Small intestine (tissue), 16 donors: ENCODE measurements at places on chromosomes 1 and 21. TPM values are rescaled to one million over a fixed set of nuclear protein-coding genes. Genes with fewer than 3 reads are reported as not detected.
A peak's percentile ranks its signal among the peaks of the same experiment; 100 is the strongest.

DNA sequence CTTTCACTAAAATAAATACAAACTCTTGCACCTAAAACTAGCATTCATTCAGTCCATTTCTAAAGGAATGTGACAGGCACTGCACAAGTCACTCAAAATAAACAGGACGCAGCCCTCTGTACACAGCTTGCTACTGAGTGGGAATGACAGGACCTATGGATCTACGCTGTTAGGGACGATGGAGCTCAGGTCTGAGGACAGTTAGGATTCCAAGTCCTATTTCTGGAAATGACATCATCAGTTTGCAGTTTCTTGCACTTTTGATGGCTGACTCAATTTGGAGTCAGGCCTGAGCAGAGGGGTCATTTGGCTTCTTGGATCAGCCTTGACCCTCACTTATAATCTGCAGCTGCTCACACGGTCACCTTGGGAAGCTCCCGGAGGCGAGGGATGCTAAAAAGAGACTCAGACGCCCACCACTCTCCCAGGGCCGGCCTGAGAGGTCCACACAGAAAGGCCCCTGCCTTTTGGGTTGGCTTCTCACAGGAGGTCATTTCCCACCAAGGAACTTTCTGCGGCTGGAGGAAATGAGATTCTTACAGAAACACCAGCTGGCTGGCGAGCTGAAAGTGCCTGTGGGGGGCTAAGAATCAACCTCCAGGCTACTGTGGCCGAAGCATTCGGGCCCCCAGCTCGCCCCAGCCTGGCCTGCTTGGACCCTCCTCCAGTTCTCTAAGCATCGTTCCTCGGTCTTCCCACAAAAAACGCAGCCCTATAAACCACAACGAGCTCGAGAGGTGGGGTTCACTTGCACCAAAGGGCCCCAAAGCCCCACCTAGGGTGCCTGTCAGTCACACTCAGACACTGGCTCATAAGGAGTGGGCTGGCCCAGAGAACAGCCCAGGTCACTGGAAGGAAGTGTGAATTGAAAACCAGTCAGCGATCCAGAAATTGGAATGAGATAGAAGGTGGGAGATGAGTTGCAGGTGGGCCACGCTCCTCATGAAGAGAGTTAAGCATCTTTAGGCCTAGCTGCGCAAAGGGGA is 8.9 kb upstream of the PDE9A start:
- no peak for DNase-seq

GRCh38 chr1:61742620-61743430 is 545 bp downstream of the PATJ start:
- DNase-seq: peak; percentile 71

GRCh38 chr1:41414296-41414695 is 53.1 kb downstream of the FOXO6 start:
- no peak for DNase-seq

GRCh38 chr1:238772322-238772721 is 614.0 kb upstream of the CHRM3 start:
- DNase-seq: no peak

DNA sequence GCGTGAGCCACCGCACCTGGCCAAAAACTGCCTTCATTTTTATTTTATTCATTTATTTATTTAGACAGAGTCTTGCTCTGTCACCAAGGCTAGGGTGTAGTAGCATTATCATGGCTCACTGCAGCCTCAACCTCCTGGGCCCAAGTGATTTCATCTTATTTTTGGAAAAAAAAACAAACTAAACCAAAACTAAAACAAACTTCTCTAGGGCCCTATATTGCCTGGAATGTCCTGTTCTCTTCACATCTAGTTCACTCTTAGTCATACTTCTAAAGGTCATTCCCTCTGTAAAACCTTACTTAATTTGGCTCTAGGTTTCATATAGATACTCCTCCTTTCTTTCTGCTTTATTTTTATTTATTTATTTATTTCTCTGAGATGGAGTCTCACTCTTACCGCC is 15.6 kb downstream of the RPS27 start:
- DNase-seq: no peak

DNA sequence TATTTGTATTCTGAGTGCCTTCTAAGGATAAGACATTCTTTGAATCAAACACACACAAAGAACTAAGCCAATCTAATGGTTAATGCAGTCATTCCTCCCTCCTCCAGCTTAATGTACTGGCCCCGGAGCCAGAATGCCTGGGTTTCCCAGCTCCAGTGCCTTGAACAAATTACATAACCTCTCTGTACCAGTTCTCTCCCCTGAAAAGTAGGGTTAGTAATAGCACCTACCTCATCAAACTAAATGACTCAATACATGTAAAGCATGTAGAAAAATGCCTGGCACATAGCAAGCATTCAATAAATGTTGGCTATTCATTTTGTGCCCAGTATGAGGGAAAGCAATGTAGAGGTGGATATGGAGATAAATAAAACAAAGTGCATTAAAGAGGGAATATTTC is 14.0 kb downstream of the C1orf52 start:
- no peak for DNase-seq

- no peak for DNase-seq
Observed at GRCh38 chr1:65845535-65846060, 52.9 kb downstream of the PDE4B start.

GRCh38 chr21:41765973-41766882 is 624 bp downstream of the RIPK4 start:
- peak; percentile 60 for DNase-seq

GRCh38 chr1:29437946-29438345 is 201.6 kb downstream of the PTPRU start:
- DNase-seq: no peak

- no peak for DNase-seq
Observed at GRCh38 chr1:36083635-36084496, at the start of gene TEKT2. Gene TEKT2 (plus strand): TSS chr1:36084094. CDS start chr1:36084922, 828 bp downstream.

DNA sequence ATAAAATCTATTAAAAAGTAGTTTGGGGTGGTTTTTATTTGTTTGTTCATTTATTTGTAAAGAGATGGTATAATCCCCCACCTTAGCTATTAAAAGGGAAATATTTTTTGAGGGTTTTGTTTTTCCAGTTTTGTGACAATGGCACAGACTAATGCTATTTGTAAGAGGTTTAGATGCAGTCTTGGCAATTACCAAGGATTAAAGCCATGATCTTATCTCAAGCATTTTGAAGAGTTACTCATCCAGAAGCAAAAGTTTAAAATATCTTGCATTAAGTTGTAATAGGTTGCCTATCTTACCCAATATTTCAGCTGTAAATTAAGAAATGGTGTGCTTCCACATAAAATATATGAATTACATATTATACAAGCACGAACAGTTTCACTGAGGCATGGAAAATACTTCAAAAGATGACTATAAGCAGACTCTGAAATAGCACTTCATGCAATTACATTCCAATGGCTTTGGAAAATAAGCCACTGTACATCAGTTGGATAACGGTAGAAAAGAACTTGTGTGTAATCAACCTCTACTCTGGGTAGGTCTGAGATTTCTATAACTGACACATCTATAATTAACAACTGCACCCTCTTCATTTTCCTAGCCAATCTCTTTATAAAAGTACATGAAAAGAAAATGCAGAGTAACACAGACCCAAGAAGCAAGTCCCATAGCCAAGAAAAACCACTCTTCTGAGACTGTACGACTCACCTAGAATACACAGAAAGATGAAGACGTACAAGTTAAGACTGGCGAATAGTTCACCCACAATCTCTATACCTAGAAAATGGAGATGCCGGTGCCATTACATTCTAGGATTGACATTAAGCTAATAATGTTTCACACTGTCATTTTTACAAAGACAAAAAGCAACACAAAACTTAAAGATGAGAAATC is 95.2 kb downstream of the PTPN14 start:
- DNase-seq: no peak

DNA sequence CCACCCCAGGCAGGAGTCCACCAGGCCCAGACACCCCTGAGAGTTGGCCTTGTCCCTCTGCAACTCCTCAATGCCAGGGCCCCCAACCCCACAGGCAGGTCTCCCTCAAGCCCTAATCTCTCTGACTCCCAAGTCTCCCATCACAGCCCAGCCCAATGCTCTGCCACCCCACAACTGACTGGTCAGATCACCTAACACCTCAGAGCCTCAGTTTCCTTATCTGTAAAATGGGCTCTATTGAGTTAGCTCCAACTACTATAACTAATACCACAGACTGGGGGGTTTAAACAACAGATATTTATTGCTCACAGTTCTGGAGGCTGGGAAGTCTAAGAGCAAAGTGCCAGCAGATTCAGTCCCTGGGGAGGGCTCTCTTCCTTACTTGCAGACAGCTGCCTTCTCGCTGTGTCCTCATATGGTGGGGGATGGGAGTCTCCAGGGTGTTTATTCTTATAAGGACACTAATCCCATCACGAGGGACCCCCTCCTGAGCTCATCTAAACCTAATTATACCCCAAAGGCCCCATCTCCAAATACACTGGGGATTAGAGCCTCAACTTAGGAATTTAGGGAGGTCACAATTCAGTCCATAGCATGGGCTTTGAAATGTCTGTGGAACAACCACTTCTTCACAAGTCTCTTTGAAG is 34.9 kb upstream of the ZC3H12A start:
- no peak for DNase-seq

DNA sequence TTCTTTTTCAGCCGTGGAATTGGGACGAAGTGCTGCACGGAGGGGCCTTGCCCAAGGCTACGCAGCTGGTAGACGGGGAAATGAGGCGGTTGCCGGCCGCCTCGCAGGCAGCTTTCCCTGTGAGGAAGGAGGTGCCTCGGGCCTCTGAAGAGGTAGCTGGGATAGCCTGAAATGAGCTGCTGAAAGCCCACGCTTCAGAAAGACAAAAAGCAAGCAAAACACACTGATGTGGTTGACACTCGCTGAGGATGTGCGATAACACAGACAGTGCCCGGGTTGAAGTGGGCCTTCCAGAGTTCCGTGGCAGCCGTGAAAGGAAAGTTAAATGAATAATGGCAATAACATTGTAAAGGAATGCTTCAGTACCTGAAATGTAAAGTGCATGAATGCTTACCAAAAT is 47.2 kb downstream of the S1PR1 start:
- no peak for DNase-seq

DNA sequence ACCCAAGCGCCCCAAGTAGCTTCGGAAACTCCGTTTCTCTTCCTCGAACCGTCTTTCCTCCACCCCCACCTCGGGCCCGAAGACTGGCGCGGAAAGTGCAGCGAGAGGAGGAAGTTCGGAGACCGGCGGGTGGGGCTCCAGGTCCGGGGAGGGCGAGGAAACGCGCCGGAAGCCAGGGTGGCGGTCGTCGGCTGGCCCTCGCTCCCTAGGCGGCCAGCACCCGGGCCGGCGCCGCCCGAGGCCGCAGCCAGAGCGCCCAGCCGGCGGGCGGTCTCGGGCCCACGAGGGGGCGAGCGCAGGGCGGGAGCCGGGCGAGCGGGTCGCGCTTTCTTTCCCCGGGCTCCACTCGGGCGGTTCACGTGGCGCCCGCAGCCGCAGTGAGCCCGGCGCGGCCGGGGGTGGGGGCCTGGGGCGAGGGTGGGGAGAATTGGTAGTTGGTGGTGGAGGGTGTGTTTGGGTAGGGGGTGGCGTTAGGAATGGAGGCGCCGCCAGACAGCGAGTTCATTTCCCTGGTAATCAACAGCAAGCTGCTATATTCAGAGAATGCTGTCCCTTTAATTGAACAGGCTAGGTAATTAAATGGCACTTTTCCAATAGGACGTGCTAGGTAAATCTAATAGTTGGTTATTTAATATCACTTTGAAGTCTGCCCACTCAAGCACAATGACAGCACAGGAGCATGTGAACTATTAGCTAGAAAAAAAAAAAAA is 6.7 kb downstream of the LMO4 start:
- peak; percentile 80 for DNase-seq

DNA sequence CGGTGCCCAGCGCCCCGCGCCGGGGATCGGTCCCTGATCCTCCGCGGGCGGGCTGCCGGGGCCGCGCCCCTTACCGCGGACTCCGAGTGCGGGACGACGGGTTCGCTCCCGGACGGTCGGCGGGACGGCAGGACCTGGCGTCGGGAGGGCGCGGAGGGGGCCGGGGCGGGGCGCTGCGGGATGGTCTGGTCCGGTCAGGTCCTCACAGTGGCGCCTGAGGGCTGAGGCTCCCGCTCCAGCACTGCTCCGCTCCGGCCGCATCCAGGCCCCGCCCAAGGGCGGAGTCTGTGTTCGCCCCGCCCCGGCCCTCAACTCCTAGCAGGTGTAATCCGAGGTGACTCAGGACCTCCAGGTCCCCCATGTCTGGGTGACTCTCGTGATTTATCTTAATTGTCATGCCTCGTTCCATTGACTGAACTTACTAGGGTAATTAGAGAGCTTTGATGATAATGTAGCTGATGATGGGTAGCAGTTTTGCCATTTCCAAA is at the start of gene RAB3B:
TSS of gene RAB3B (minus strand) at position 223 of the 488 bp plus-strand sequence. CDS start 13,583 bp downstream, outside the sequence.
- peak; percentile 51 for DNase-seq

DNA sequence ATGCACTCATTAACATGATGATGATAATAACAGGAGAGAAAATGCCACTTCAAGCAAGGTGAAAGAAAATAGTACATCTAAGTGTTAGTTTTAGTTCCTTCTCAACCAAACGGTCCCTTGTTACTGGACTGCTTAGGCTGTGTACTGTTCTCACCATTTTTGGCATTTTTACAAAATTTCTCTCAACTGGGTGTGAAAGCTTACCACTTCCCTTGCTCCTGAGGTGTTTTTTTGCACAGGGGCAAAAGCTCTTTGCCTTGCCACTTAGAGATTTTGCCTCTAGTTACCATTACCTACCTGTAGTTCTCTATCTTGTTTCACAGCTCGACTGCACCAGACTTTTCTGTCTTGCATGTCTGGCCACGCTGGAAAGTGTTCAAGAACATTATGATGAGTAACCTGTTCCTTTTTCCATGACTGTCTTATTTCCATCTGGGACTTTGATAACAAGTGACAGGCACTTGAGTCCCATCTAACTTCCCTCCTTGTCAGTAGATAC is 10.7 kb downstream of the NEK7 start:
- no peak for DNase-seq

- peak; percentile 7 for DNase-seq
Observed at GRCh38 chr1:5481889-5482288, 510.3 kb downstream of the NPHP4 start.

GRCh38 chr1:206887701-206888100 is 9.5 kb upstream of the IL24 start:
- no peak for DNase-seq

DNA sequence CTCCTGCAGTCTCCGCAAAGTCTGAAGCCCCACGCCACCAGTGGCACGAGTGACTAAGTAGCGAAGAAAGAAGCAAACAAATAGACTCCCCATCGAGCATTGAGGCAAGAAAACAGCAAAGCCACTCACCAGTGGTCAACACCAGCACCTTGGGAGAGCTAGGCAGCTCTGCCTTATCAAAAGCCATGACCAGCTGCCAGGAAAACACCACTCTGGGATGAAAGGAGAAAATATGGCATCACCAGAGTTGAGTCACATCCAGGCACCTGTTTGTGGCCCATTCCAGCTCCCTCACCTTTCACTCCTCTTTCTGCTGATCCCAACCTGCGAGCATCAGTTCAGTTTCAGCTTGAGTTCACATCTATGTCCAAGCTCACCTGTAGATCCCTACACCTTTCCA is 17.2 kb downstream of the PDZK1 start:
- DNase-seq: no peak

GRCh38 chr1:218407630-218408029 is 62.5 kb downstream of the TGFB2 start:
- no peak for DNase-seq

GRCh38 chr1:221157026-221157761 is 278.0 kb downstream of the HLX start:
- DNase-seq: no peak

Gene GNAT2
- 0.04 TPM for polyA plus RNA-seq

Gene HAO2
- 0.04 TPM for polyA plus RNA-seq

Gene TGFB2
- 0.49 TPM for polyA plus RNA-seq

Gene GNG4
- 3.6 TPM for polyA plus RNA-seq

Gene C1orf141
- polyA plus RNA-seq: not detected

Gene MIB2
- polyA plus RNA-seq: 213 TPM

Gene OR6K6
- not detected for polyA plus RNA-seq

Gene INSRR
- 0.04 TPM for polyA plus RNA-seq
